ENCODE measurements at places on chromosomes 16 and 17.

DNA sequence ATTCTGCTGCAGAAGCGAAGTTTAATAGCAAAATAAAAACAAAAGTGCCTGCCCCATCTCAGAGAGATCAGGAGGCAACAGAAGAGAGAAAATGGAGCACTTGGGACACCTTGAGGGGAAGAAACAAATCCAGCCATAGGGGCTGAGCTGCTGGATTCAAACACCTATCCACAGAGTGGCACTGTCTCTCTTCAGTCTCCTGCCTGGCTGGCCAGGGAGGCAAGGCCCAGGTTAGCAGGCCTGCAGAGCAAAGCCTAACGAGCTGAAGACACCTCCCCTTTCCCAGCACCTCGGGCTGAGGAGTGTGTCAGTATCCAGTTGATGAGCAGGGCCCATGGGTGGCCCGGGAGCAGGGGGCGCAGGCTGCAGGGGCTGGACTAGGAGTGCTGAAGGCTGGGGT, 8.8 kb upstream of the KRT31 start:
- DNase-seq, result no peak

- DNase-seq, result no peak
Observed at GRCh38 chr16:23975293-23975692, 139.5 kb downstream of the PRKCB start.

DNA sequence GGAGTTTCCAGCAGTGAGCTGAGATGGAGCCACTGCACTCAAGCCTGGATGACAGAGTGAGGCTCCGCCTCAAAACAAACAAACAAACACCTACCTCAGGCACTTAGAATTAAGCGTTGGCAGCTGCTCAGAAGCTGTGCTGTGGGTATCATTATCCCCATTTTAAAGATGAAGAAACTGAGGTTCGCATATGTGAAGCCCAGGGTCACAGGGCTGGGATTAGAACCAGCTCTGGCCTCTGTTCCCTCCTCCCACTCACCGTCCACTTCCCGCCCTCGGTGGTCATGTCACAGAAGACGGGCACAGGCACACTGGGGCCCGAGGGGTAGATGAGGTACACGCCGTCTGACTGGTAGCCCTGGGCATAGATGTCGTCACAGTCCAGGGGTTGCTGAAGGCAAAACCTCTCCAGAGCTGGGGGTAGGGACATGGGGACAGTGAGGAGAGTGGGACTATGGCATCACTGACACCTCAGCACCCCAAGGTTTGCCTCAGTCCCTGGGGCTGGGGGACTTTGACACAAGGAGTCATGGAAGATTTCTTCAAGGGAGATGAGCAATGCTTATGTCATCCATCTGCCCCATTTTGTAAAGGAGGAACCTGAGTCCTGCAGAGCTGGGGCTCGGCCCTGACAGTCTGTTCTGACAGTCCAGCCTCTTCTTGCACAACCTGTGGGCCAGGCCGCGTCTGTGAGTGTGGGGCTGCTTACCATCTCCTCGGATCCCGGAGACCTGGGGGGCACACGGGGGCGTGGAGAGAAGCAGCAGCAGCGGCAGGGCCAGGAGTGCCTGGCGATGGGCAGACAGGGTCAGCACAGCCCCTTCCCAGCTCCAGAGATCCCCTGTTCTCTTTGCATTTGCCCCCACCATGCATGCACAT, 700 bp downstream of the MFAP4 start:
- no peak for DNase-seq

GRCh38 chr16:54928411-54929089, 2.1 kb upstream of the IRX5 start:
- peak; percentile 21 for DNase-seq

DNA sequence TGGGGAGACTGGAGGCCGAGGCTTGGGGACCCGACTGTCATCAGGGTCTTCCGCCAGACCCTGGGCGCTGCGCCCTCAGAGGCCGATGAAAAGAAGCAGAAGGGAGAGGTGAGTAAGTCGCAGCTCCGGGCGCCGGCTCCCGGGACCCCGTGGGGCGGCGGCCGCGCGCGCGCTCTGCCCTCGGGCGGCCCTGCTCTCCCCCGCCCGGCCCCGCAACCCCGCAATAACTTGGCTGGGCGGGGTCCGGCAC, 392 bp upstream of the ABHD15 start:
- DNase-seq, result no peak

GRCh38 chr17:50372222-50372757, 694 bp downstream of the MRPL27 start:
- DNase-seq, result no peak

- DNase-seq, result no peak
Observed at GRCh38 chr17:55275894-55276804, 11.4 kb downstream of the HLF start.

GRCh38 chr17:80146121-80147034, 550 bp downstream of the EIF4A3 start:
- no peak for DNase-seq

DNA sequence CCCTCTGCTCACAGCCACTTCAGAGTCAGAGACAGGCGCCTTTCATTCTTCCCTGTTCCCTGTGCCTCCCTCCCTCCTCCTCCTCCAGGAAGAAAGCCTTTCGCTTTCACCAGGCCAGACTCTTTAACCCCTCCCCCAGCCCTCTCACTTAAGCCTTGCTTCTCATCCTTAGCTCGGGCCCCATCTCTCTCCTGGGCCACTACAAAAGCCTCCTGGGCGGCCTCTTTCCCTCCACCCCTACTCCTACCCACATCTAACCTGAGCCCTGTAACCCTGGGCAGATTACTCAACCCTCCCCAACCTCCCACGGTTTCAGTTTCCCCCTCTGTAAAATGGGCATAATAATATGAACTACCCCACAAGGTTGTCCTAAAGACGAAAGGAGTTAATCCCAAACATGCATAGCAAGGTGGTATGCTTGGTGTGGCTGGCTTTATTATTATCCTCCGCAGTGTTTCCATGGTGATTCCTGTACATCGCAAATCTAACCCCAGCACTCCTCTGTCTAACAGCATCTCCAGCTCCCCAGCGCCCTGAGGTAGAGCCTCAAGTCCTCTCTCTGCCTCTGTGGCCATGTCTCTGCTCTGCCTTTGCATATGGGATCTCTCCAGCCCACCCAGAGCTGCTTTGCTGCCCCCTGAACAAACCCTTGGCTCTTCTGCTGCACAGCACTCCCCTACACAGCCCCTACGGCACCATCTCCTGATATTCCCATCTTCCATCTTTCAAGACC, 17.7 kb downstream of the PIMREG start:
- no peak for DNase-seq

DNA sequence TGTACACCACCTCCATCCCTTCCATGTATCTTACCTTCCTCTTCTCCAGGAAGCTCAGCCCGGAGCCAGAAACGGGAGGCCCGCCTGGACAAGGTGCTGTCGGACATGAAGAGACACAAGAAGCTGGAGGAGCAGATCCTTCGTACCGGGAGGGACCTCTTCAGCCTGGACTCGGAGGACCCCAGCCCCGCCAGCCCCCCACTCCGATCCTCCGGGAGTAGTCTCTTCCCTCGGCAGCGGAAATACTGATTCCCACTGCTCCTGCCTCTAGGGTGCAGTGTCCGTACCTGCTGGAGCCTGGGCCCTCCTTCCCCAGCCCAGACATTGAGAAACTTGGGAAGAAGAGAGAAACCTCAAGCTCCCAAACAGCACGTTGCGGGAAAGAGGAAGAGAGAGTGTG, 756 bp upstream of the MVP start:
- no peak for DNase-seq

GRCh38 chr16:30095166-30096078, 591 bp downstream of the YPEL3 start:
- no peak for DNase-seq

GRCh38 chr16:83002351-83003334, 375.9 kb downstream of the CDH13 start:
- DNase-seq, result no peak

- DNase-seq, result no peak
Observed at GRCh38 chr17:34841467-34841866, 119.8 kb downstream of the CCT6B start.

GRCh38 chr17:81866440-81867169, 4.5 kb downstream of the ARHGDIA start:
- DNase-seq, result no peak

DNA sequence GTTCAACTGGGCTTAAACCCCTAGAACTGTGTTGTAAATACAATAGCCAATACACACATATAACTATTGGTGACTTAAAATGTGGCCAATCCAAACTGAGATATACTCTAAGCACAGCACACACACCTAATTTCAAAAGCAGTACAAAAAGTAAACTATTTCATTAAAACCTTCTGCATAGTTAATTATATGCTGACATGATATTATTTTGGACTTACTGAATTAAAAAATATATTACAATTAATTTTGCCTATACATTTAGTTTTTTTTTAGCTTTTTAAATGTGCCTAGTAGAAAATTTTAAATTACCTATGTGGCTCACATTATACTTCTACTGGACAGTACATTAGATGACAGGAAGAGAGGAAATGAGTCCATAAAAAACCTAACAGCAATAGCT, 21.5 kb downstream of the MED13 start:
- DNase-seq, result no peak

- no peak for DNase-seq
Observed at GRCh38 chr17:8046929-8047768, 8.3 kb downstream of the ALOX15B start.

DNA sequence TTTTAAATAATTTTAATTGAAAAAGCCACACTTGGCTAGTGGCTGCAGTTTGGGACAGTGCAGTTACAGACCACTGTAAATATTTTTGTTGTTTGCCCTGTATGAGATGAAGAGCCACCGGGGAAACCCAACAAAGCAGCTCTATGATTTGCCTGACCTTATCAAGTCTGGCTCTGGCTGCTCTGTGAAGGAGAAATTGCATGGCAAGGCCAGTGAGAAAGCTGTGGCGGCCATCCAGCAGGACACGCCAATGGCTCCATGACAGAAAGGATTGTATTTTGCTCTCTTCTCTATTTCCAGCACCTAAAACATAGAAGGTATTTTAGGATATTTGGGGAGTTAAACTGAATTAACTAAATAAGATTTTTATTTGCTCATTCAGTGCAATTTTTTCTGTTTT, 330.0 kb upstream of the DYNLRB2 start:
- DNase-seq, result no peak

DNA sequence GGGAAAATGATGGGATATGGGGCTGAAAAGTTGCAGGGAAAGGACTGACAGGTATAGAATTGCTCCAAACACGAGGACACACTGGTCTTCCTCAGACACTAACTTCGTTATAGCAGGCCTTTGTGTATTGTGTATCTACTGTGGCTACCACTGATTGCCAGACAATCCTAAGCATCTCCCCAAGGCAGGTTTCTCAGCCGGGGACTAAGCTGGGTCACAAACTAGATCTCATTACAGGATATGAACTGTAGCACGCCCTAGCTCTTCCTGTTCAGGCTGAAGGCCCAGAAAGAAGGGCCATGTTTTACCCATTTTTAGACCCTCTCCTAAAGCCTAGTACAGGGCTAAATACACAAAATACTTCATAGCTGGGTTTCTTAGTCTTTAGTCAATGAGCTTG, 5.1 kb upstream of the RANGRF start:
- DNase-seq, result no peak

GRCh38 chr17:67244431-67245072, 444 bp downstream of the HELZ start:
- no peak for DNase-seq

- no peak for DNase-seq
Observed at GRCh38 chr17:51746421-51746820, 412.1 kb downstream of the CA10 start.

- DNase-seq, result peak; percentile 44
Observed at GRCh38 chr16:73601911-73602310, 554.0 kb upstream of the ZFHX3 start.

DNA sequence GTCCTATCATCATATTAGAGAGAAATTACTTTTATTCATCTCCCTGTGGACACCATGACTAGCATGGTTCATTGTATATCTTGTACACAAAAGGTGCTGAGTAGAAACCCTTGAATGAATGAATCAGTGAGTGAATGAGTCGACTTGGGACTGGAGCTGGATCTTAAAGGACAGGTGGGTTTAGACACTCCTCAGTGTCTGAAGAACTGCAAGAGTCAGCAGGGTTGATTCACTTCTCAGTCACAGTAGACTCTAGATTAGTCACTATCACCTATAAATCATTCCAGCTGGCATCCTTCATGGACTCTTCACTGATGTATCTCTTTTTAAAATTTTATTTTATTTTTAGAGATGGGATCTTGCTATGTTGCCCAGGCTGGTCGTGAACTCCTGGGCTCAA, 30.1 kb upstream of the PMFBP1 start:
- no peak for DNase-seq

- DNase-seq, result no peak
Observed at GRCh38 chr17:77140878-77141767, at the start of gene SEC14L1. SEC14L1 (plus strand) TSS chr17:77140969; CDS start chr17:77143597, 2,628 bp downstream.

DNA sequence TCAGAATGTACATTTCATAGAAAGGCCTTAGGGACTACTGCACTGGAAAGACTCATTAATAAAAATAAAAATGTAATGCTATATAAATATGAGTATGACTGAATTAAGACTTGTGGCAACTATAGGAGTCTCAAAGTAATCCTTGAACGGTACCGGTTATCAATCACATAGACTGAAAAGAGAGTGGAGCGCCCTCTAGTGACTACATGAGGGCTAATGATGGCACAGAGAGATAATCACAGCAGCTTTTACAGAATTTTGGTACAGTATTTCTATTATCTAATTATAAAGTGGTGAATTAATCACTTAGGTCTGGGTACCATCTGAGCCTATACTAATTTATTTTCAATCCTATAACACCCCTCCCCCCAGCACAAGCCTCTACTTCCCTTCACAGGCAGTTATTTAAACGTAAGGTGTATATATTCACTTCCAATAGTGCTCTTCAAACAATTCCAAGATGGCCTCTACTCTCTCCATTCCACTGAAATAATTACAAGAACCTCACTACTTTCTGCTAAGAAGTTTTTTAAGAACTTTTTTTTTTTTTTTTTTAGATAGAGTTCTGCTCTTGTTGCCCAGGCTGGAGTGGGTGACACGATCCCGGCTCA, 40.7 kb upstream of the ANKFY1 start:
- DNase-seq, result peak; percentile 13

- DNase-seq, result no peak
Observed at GRCh38 chr17:64538508-64539130, 31.8 kb downstream of the CEP95 start.

DNA sequence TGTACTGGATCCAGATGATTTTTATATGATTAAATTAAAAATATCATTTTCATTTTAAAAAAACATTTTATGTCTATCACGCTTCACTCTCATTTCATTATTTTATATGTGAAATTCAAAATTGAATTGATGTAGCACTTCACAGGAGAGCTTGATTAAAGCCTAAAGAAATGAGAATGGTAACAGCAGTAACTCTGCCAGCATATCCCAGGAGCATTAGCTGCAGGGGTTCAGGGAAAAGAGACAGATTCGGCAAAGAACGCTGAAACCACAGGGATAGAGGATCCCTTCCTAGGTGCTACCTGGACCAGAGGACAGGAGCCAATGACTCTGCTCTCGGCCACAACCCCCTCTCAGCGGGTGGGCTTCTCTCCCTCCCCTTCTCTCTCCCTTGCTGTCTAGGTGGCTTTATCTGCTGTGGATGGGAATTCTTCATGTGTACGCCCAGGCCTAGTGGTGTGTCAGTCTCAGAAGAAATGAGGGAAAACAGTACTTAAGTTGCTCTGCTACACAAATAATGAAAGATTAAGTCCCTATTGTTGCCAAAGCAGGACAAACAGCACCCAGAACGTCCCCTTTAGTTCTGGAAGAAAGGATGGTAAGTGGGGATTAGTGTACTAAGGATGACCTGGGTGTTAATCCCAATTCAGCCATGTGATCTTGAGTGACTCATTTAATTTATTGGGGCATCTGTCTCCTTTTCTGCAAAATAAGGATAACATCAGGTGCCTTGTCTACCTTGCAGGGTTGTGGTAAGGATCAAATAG, 123.3 kb downstream of the CDK5R1 start:
- no peak for DNase-seq

- DNase-seq, result no peak
Observed at GRCh38 chr17:7767004-7767403, 49.5 kb downstream of the DNAH2 start.

- DNase-seq, result no peak
Observed at GRCh38 chr16:27600381-27600780, 50.4 kb downstream of the KATNIP start.

Measured in GM12864 (cell line).